Iris pigment epithelial cell (primary cell): ENCODE measurements at places on chromosomes 12 and 14.

- no peak for DNase-seq
Observed at GRCh38 chr12:71890475-71890874, 48.2 kb upstream of the TPH2 start.

DNA sequence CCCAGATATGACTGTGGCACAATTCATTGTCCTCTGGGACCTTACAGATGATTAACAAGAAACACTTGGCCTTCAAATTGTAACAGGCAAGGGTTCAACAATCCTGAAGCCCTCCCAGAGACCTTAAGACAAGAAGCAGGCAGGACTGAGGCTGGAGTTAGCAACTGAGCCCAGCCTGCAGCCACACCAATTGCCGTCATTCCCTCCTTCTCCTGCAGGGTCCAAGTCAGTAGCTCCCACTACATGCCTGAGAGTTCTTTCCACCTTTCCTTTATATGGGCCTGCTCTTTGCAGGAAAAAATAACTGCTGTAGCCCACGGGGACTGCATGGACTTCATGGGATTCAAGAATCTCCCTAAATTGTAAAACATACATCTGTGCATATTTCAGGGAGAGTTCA is 2.4 kb upstream of the SERPINA4 start:
- DNase-seq: no peak

- DNase-seq: peak; percentile 69
Observed at GRCh38 chr12:27709932-27710591, 570 bp upstream of the MRPS35 start.

GRCh38 chr12:54708826-54709225 is 60.7 kb upstream of the DCD start:
- DNase-seq: no peak

GRCh38 chr12:112741106-112741505 is 50.4 kb upstream of the RPH3A start:
- no peak for DNase-seq
